H1 (cell line): ENCODE measurements at places on chromosomes 4 and X. TPM values are rescaled to one million over a fixed set of nuclear protein-coding genes. Genes with fewer than 3 reads are reported as not detected.

DNA sequence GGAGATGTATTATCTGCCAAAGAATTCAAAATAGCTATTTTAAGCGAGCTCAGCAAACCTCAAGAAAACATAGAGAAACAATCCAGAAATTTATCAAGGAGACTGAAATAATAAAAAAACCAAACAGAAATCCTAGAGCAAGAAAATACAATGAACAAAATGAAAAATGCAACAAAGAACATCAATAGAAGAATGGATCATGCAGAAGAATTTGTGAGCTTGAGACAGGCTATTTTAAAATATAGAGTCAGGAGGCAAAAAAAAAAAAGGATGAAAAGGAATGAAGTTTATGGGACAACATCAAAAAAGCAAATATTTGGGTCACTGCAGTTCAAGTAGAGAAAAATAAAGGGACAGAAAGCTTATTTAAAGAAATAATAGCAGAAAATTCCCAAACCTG lies 29.1 kb downstream of the CENPE start:
- DNase-seq: no peak
- H3K27ac ChIP-seq: no peak overlapping the region
- H3K4me3 ChIP-seq: no peak overlapping the region
- no peaks in the 10 kb centered on the region for H3K36me3 ChIP-seq
- H3K4me1 ChIP-seq: no peaks in the 10 kb centered on the region

FAM9B gene
- total RNA-seq: not detected in 2 replicates

- DNase-seq: no peak
- H3K27ac ChIP-seq: no peak overlapping the region
- H3K4me1 ChIP-seq: peaks cover 5% of the 10 kb centered on the region
- H3K27me3 ChIP-seq: no peaks in the 10 kb centered on the region
Observed at GRCh38 chr4:121707344-121707743, 10.6 kb upstream of the ANXA5 start.

DNA sequence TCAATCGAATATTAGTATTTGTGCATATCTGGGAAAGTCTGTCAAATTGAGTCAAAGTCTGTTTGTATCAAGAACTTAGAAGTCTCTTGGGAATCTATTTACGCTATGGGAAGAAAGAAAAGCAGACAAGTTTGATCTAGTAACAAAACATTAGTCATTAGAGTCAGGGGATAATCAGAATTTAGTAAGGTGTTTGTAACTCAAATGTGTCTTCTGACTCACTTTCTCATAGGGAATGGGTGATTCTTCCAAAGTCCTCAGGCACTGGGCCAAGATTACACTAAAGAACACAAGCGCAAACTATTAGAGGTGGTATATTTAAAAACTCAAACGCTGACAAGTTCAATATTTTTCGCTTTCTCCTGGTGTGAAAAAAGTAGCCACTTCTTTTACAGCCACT lies 926.5 kb downstream of the PDHA2 start:
- DNase-seq: no peak
- H3K27ac ChIP-seq: no peak overlapping the region
- no peaks in the 10 kb centered on the region for H3K27me3 ChIP-seq
- H3K36me3 ChIP-seq: no peaks in the 10 kb centered on the region
- no peak overlapping the region for H3K4me3 ChIP-seq

- H3K36me3 ChIP-seq: no peaks in the 10 kb centered on the region
- H3K27ac ChIP-seq: no peak overlapping the region
- no peaks in the 10 kb centered on the region for H3K4me1 ChIP-seq
Observed at GRCh38 chrX:42366181-42366580, 411.8 kb downstream of the PPP1R2C start.

RIPPLY1 gene
- total RNA-seq: not detected in 2 replicates

GRCh38 chr4:55330241-55330640 lies 15.8 kb upstream of the SRD5A3 start:
- no peak for DNase-seq
- no peak overlapping the region for H3K4me3 ChIP-seq
- H3K27me3 ChIP-seq: no peaks in the 10 kb centered on the region
- no peaks in the 10 kb centered on the region for H3K36me3 ChIP-seq
- no peaks in the 10 kb centered on the region for H3K4me1 ChIP-seq

- no peak overlapping the region for H3K27ac ChIP-seq
- no peaks in the 10 kb centered on the region for H3K36me3 ChIP-seq
- no peaks in the 10 kb centered on the region for H3K27me3 ChIP-seq
- H3K4me1 ChIP-seq: no peaks in the 10 kb centered on the region; the same call in 1 of the 2 replicates
Observed at GRCh38 chrX:107204068-107204605, 2.1 kb downstream of the NUP62CL start.

- no peak for DNase-seq
- H3K36me3 ChIP-seq: no peaks in the 10 kb centered on the region
- H3K27ac ChIP-seq: no peak overlapping the region
- H3K4me1 ChIP-seq: no peaks in the 10 kb centered on the region
- no peaks in the 10 kb centered on the region for H3K27me3 ChIP-seq
Observed at GRCh38 chr4:71261633-71262121, 77.1 kb upstream of the SLC4A4 start.

NHSL2 gene
- total RNA-seq: 6.8 and 7.2 TPM in 2 replicates

DNA sequence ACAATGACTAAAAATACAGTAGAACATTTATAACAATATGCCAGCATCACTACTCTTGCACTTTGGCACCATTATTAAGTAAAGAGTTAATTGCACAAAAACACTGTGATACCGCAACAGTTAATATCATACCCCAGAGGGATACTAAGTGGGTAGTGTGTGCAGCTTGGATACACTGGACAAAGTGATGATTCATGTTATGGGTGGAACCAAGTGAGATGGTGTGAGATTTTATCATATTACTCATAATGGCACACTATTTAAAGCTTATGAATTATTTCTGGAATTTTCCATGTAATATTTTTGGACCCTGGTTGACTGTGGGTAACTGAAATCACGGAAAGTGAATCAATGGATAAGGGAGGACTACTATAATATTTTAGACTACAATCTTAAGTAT lies 265.3 kb downstream of the PCDH18 start:
- no peaks in the 10 kb centered on the region for H3K36me3 ChIP-seq
- no peak overlapping the region for H3K4me3 ChIP-seq
- no peak for DNase-seq

DNA sequence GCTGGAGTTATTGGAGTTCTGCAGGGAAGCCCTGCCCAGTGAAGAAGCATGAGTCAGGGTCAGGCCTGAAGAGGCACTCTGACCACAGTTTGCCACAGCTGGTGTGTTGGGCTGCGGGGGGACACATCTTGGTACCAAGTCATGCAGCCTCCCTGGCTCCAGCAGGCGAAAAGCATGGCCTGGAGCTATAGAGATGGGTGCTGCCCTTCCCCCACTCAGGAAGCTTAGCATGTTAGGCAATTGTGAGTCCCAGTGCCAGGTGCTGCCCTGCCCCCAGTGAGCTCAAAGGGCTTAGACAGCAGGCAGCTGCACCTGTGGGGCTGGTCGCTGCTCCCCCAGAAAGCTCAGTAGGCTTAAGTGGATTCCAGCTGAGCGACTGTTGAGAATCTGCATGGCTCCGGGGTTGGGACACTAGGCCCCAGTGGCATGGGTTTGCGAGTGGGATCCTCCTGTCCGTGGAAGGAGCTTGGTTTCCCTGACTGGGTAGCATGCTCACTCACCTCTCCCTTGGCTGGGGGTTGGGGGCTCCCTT lies 755.5 kb downstream of the GLUD2 start:
- H3K4me3 ChIP-seq: no peak overlapping the region
- H3K27ac ChIP-seq: no peak overlapping the region
- no peaks in the 10 kb centered on the region for H3K36me3 ChIP-seq

CXorf51B gene
- not detected in 2 replicates for total RNA-seq

- no peaks in the 10 kb centered on the region for H3K27me3 ChIP-seq
- H3K27ac ChIP-seq: no peak overlapping the region
- H3K4me3 ChIP-seq: no peak overlapping the region
Observed at GRCh38 chr4:143531380-143531779, 17.9 kb downstream of the SMARCA5 start.

- H3K4me1 ChIP-seq: no peaks in the 10 kb centered on the region
- no peak for DNase-seq
Observed at GRCh38 chr4:98891478-98892337, 37.2 kb downstream of the EIF4E start.

CPEB2 gene
- total RNA-seq: 1.9 and 2.0 TPM in 2 replicates

CXCL3 gene
- total RNA-seq: 5.2 TPM in 2 replicates

- DNase-seq: no peak
- no peaks in the 10 kb centered on the region for H3K4me1 ChIP-seq
- H3K27me3 ChIP-seq: no peaks in the 10 kb centered on the region
- H3K27ac ChIP-seq: no peak overlapping the region
- no peak overlapping the region for H3K4me3 ChIP-seq
Observed at GRCh38 chrX:32598707-32599106, 612.6 kb downstream of the DMD start.

ASB5 gene
- total RNA-seq: not detected in 2 replicates

SLITRK2 gene
- 0.33 and 0.39 TPM in 2 replicates for total RNA-seq

DNA sequence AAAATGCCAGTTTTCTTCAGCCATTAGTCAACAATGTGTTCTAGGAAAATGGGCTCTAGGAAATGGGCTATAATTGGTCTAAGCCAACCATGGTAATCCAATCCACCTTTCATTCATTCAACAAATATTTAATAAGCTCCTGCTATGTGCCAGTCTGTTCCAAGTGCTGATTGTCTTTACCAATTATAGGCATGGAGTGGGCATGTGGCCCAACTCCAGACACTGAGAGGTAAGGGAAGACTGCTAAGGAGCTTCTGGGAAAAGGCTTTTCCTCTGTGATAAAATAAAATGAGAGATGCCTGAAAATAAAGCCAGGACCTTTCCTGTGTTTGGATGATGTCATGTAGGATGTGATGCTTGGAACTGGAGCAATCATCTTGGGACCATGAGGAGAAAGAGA lies 43.3 kb downstream of the HOPX start:
- H3K36me3 ChIP-seq: no peaks in the 10 kb centered on the region
- no peak overlapping the region for H3K27ac ChIP-seq
- no peaks in the 10 kb centered on the region for H3K4me1 ChIP-seq
- no peak for DNase-seq
- H3K4me3 ChIP-seq: no peak overlapping the region
- no peaks in the 10 kb centered on the region for H3K27me3 ChIP-seq

- H3K27ac ChIP-seq: no peak overlapping the region
- H3K4me1 ChIP-seq: no peaks in the 10 kb centered on the region
- H3K36me3 ChIP-seq: no peaks in the 10 kb centered on the region
- no peak for DNase-seq
- no peaks in the 10 kb centered on the region for H3K27me3 ChIP-seq
Observed at GRCh38 chr4:45241976-45242375, 515.6 kb upstream of the GNPDA2 start.

TREX2 gene
- 0.69 and 0.71 TPM in 2 replicates for total RNA-seq

DNA sequence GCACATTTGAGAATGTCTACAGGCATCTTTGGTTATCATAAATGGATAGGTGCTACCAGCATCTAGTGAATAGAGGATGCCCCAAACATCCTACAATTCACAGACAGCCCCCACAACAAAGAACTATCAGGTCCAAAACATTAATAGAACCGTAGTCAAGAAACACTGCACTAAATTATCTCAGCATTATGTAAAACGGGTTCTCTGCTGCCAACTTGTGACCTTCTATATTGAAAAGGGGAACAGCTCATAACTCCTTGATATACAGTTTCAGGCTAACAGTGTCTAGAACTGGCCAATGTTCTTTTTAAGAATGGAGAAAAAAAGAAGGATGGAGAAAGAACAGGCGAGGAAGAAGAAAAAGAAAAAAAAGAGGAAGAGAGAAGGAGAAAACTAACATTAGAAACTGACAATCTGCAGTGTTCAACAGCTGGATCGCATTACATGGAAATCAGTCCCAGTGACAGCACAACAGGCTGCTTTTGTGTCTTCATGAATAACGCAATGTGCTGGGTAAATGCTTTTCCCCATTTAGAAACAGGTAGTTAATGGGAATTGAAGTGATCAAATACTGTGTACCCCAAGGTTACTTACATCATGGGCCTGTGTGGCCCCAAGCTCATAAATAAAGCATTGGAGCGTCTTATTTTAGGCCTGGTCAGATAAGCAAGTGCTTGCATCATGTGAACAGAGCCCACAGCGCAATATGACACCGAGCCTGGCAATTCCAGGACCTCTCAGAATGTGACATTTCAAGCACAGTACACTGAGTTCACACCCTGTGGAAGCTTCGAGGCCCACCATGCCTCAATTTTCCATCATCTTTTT lies 339.5 kb downstream of the DHX15 start:
- no peak for DNase-seq
- no peaks in the 10 kb centered on the region for H3K27me3 ChIP-seq
- no peaks in the 10 kb centered on the region for H3K36me3 ChIP-seq
- H3K27ac ChIP-seq: no peak overlapping the region
- no peak overlapping the region for H3K4me3 ChIP-seq

DNA sequence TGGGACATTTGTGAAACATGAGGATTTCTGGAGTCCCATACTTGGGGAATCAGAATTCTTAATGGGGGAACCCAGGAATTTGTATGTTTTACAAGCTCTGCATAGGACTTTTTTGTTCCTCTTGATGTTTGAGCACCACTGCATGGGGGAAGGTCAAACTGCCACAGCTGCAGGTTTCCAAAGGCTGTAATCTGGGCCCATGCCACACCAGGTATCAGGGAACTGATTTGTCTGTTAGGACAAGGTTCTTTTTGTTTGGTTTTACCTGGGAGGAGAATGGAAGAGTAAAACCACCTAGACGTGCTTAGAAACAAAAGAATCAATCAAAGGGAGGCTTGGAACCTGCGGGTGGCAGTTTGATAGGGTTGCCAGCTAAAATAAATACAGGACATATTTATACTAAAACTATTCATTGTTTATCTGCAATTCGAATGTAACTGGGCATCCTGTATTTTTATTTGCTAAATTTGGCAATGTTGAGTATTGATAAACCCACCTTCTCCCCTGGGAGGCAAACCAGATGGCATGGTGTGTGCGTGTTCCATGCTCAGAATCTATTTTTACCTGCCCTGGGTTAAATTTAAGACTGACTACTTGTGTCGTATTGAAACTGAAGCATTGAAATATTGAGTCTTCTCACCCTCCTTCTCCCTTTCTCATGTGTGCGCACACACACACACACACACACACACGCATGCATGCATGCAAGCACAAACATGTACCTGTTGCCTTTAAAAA lies 63.7 kb downstream of the TMEM164 start:
- no peak for DNase-seq
- H3K27ac ChIP-seq: no peak overlapping the region
- no peak overlapping the region for H3K4me3 ChIP-seq
- H3K27me3 ChIP-seq: no peaks in the 10 kb centered on the region
- H3K4me1 ChIP-seq: no peaks in the 10 kb centered on the region
- H3K36me3 ChIP-seq: no peaks in the 10 kb centered on the region

DNA sequence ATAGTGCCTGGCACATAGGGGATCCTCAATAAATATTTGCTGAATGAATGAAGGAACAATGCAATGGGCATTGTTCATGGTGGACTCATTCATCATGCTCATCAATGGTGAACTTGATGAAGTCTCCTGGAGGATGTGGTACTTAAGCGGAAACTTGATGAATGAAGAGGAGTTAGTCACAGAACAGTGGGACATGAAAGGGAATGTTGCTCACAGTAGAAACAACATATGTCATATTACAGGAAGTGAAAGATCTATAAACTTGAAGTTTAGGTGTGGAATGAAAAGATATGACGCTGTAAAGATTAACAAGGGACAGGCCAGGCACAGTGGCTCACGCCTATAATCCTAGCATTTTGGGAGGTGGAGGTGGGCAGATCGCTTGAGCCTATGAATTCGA lies 224.1 kb downstream of the PPP3CA start:
- H3K4me1 ChIP-seq: no peaks in the 10 kb centered on the region
- no peak overlapping the region for H3K4me3 ChIP-seq
- H3K27me3 ChIP-seq: no peaks in the 10 kb centered on the region
- no peak overlapping the region for H3K27ac ChIP-seq
- no peaks in the 10 kb centered on the region for H3K36me3 ChIP-seq
- no peak for DNase-seq

MXRA5 gene
- total RNA-seq: 1.5 and 1.7 TPM in 2 replicates

SLITRK4 gene
- 8.1 and 8.2 TPM in 2 replicates for total RNA-seq
